ENCODE measurements at places on chromosomes 3 and 15.

- DNase-seq: no peak
Measured at GRCh38 chr3:28586325-28586724, 237.7 kb upstream of the AZI2 start.

GRCh38 chr3:52054661-52055511, 1.5 kb downstream of the DUSP7 start:
- no peak for DNase-seq

DNA sequence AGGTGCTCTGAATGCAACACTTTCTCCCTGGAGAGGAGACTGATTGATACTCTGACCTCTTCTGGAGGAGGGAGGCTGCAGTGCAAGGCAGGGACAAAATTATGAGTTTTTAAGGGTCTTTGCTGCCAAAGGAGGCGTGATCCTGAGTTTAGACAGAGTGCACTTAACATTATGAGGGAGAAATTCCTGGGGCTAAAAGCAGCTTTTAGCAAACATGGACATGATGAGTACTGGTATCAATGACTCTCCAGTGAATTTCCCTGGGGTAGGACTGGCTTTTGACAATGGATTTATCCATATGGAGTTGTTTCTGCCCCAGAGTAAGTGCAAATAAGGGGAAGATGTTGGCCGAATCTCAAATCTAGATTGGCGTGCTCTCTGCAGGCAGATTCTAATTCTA, 133.1 kb downstream of the THSD4 start:
- DNase-seq: no peak

DNA sequence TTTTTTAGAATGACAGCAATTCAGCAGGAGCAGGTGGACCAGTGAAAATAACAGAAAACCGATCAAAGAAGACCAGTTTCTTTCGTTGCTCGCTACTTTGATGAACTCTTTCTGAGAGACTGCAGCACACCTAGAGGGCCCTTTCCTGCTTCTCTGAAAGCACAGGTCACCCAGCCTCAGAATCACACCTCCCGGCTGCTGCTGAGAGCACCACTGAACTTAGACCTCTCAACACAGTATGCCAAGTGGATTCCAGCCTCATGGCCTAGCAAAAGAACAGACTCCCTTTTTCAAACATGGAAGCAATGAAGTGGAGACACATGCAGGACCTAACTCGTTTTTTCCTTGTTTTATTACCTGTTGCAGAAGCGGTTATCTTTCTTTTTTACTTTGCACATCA, 13.9 kb upstream of the APH1B start:
- DNase-seq: no peak

DNA sequence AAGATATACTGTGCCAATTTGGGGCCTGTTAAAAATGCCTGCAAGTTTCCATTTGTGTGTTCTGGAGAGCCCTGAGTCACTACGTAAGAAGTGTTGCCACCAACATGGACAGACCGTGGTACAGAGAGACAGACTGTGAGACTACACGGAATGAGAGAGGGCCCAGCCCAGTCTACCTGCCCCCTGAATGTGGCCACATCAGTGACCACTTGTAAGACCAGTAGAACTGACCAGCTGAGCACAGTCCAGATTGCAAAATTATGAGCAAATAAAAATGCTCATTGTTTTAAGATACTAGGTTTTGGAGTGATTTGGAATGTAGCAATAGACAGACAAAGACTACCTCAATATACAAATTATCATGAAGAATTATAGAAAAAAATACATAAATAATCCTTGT, 42.0 kb downstream of the ATR start:
- DNase-seq: no peak

DNA sequence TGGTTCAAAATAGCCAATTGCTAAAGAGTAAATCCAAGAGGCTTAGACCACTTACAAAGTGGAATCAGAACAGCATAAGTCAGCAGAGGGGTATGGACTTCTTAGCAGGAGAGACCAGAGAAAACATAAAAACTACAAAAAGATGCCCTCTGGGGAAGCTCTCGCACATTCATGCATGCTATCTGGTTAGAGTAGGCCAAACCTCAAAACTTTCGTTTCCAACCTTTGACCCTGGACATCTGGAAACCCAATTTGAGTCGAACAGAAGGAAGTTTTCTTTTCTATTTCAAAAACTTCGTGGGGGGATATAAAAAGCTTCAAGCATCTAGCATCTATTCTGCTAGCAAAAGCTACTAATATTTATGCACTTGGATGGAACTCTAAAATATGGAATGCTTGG, 523.9 kb upstream of the AGTR1 start:
- DNase-seq: no peak

DNA sequence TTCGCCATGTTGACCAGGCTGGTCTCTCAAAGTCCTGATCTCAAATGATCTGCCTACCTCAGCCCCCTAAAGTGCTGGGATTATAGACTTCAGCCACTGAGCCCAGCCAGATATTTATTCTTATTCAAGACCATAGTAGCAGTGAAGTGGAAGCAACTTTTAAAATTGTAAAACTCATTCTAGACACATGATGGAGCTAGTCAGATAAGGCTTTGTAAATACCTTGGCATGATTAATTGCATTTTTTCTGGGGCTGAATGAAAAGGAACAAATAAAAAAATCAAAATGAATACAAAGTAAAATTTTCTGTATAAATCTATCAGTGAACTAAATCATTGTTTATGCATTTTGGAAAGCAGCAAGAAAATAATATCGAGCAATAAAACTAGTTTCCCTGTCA, 4.1 kb upstream of the MYO1E start:
- no peak for DNase-seq

- no peak for DNase-seq
Measured at GRCh38 chr3:15391007-15391406, 36.3 kb downstream of the METTL6 start.

- no peak for DNase-seq
Measured at GRCh38 chr3:197505796-197506548, 49.8 kb downstream of the BDH1 start.

DNA sequence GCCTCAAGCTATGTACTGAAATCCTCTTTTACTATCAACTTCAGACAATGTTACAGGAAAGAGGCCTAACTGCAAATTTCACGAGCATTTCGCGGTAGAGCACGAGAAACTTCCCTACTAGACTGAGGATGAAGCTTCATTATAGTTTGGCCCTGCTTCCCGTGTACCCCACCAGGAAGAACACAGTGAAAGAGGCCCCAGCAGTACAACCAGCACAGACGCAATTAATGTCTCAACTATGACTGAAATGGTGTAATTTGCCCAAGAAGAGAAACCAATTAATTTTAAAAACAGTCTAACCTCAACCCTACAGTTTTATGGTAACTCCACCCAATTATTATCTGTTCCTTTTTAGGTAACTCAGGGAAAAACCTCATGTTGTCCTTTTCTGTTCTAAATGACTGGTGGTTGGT, 12.1 kb downstream of the CHSY1 start:
- DNase-seq: no peak

DNA sequence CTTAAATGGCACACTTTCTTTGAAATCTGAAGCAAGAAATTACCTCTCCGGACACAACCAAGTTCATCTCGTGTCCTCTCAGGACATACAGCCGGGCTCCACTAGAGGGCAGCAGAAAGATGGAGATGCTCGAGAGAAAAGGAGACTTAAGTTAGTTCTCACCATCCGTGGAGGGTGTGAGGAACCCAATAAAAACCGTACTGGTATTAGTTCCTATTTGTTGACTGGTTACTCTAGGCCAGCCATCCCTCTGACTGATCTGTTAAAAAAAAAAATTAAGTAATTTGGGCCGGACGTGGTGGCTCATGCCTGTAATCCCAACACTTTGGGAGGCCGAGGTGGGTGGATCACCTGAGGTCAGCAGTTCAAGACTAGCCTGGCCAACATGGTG, 7.9 kb upstream of the CYP11A1 start:
- DNase-seq: peak; percentile 53

DNA sequence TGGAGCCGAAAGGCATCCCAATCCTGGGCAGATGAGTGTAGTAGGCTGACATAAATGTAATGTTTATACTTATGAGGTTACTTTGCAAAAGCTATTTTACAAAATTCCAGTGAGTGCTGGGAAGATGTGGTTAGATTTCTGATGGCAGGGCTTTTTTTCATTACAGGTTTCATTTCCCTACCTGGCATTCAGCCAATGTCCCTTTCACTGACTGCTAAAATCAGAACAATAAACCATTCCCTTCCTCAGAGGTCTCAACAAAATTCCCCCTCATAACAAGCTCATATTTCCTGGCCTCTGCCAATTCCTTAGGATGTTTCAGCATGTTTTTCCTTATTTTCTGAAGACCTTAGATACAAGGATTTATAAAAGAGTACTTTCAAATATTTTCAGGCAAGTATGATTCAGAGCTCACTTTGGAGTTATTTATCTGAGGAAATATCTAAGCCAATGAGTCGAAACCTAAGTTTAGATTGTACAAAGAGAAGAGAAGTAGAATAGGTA, 40.9 kb upstream of the CCDC80 start:
- DNase-seq: no peak

DNA sequence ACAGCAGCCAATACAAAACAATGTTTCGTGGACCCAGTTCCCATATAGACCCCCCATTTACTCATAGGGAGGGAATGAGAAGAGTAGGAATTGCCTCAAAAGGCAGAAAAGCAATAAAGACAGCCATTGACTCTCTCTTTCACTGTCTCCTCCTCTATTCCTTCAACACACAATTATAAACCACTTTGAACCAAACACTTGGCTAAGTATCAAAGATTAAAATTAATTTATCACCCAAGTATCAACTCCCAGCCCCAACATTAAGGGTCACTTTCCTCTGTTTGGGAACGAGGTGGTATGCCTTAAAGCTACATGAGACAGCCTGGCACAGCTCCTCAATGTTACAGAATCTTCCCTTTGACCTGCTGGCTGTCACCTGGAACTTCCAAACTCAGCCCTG, 16.4 kb upstream of the LRIG1 start:
- DNase-seq: no peak

DNA sequence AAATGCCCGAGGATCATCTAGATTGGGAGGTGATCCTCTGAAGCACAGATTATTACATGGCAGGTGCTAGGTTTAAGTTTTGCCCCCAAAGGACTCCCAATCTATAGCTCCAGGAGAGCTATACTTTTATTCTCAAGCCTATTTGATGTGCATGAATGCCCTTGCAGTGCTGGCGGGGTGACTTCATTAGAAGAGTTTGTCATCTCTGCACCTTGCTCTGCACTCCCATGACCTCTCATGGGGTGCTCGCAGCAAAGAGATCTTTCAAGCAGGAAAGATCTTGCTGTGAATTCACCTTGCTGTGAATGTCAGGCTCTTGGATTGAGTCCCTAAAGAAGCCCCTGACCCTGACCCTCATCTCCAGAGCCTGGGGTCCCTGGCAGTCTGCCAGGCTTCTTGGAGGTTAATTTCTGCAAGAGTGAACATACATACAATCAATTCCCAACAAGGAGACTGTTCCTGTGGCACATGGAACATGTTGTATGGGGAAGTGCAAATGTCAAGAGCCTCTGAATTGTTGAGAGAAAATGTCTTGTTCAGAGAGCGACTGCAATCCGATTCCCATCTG, 45.9 kb downstream of the FAM43A start:
- no peak for DNase-seq

- no peak for DNase-seq
Measured at GRCh38 chr3:193971966-193972365, 164.0 kb upstream of the HES1 start.

- DNase-seq: no peak
Measured at GRCh38 chr3:182596676-182597410, 196.5 kb upstream of the ATP11B start.

- DNase-seq: no peak
Measured at GRCh38 chr15:100186960-100187359, 154.8 kb downstream of the ADAMTS17 start.

GRCh38 chr3:13783476-13783875, 96.4 kb downstream of the WNT7A start:
- DNase-seq: no peak

DNA sequence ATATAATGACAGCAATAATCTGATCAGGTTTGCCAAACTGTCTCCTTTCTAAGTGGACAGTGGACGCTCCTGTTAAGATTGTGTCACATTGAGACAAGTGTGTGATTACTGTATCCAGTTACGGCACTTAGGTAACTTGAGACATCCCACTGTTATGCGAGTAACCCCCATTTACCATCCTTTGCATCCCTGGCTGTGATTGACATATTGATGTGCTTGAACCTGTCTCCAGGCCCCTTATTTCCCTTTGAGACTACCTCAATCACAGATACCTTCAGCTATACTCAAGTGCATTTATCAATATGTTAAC, 785.2 kb downstream of the NR2F2 start:
- no peak for DNase-seq

DNA sequence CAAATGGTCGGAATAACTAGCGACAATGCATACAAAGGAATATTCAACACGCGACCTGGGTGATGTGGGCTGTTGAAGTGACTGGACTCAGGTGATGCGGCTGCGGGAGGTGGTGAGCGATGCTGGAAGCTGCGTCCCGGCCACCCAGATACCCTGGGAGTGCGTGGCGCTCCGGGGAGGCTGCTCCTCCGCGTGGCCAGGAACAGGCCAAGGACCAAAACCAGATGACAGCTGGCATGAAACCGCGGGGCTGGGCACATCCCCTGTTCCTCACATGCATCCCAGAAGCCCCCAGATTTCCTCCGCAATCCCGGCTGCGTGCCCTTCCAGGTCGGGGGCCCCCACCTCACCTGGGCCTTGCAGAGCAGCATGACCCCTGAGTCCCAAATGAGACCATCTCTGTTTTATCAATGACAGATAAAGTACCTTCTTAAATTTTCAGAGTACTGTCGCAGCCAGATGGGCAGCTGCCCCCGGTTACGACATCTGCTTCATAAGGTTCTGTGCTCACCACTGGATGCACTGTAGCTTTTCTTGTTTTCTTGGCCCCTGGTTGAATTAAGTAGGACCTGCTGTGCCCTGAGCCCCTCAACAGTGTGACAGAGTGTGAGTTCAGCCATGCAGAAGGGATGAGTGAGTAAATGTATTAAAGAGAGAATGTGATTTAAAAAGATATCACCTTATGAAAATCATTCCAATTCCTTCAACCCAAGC, 278.2 kb downstream of the GABRG3 start:
- DNase-seq: no peak

DNA sequence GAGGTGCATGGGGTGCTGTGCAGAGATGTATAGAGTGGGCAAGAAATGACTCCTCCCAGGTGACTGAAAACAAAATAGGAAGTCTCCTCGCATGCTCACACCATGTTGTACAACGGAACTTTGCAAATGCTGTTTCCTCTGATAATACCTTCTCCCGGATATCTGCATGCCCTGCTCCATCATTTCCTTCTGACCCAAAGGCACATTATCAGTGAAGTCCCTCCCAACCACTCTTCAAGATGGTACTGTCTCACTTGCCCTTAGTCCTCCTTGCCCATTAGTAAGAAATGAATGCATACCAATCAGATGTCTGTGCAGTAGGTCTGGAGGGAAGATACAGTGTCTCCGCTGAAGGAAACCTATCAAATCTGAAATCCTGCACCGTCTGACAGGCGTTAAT, 12.0 kb downstream of the TMED3 start:
- no peak for DNase-seq

GRCh38 chr3:106086636-106087035, 217.8 kb upstream of the CBLB start:
- no peak for DNase-seq

- no peak for DNase-seq
Measured at GRCh38 chr3:34724916-34725499, 914.3 kb upstream of the ARPP21 start.

Data from T-helper 17 cell (primary cell).